Brain pericyte (primary cell): ENCODE measurements at places on chromosomes 1 and 21.

DNA sequence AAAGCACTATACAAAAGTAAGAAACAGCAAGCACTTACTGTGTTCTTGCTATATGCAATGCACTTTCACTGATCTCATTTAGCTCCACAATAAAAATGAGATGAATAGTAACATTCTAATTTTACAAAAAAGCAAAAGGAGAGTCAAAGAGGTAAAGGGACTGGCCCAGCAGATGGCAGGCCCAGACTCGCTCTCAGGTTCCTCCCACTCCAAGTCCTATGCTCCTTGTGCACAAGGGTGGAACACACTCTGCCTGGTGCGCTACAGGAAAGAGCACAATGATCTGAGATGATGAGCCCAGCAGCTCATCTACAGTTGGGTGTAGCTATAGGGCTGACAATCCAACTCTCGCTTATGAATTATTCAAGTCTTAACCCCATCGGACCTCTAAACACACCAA is 94.1 kb upstream of the LYST start:
- DNase-seq = no peak

DNA sequence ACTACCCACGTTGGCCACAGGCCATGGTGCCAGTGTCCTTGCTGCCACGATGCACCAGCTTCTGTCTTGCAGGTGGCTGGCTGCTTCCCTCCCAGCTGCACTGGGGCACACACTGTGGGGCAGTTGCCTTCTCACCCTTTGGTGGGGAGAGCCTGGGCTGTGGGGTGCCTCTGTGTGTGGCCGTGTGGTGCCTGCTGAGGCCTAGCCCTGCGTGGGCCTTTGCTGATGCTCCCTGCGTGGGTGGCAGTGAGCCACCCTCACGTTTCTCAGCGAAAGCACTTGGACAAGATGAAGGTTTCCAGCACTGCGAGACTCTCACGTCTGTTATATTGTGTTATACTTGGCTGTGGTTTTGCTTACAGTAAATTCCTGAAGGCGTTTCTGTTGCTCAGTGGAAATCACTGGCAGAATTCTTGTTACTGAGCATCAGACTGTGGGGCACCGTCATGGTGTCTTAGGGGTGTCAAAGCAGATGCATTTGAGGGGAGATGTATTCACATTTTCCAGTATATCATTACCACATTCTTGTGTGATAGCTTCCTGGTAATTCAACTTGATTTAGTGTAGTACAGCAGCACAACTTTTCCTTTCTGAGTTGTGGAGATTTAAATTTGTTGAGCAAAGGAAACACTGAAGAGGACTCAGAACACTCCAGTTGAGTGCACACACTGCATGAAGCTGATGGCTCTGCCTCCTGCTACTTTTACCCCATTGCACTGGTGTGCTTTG is 124.7 kb downstream of the PCBP3 start:
- no peak for DNase-seq

DNA sequence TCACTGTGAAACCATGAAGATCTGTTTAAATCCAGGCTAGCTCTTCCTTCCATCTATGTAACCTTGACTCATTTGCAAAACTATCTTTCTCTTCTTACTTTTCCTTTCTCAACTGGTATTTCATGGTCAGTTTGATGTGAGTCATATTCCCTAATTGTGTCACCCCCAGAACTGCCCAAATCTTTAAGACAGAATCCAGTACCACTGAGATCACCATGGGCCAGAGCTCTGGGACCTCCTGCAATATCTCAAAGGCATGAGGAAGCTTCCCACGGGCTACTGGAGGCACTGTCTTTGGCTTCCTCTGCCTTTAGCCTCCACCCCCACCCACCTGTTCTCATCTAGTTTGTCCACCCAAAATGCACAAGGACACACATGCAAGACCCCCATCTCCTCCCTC is 274.4 kb upstream of the FMN2 start:
- DNase-seq = no peak

DNA sequence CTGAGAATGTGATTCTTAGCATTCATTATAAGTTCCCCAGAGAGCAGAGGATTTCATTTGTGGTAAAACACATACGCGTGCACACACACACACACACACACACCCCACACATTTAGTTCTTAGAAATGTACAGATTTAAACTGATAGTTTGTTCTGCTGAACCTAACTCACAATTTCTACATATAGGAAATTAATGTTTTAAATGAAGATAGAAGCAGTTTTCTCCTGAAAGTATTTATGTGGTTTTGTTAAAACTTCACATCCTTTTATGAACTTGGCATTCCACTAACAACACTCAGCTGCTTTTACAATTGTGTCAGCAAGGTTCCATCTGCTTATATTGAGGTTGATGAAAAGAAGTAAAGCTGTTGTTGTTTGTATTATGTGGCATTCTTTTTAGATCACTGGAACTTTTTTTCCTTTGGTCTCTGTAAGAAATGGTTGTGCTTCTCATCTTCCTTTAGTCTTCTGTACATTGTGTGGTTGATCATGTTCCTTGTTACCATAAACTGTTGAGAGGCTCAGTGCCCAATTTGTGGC is 41.6 kb downstream of the AK4 start:
- DNase-seq = no peak

- no peak for DNase-seq
Observed at GRCh38 chr1:210264496-210265380, 32.1 kb downstream of the SERTAD4 start.

DNA sequence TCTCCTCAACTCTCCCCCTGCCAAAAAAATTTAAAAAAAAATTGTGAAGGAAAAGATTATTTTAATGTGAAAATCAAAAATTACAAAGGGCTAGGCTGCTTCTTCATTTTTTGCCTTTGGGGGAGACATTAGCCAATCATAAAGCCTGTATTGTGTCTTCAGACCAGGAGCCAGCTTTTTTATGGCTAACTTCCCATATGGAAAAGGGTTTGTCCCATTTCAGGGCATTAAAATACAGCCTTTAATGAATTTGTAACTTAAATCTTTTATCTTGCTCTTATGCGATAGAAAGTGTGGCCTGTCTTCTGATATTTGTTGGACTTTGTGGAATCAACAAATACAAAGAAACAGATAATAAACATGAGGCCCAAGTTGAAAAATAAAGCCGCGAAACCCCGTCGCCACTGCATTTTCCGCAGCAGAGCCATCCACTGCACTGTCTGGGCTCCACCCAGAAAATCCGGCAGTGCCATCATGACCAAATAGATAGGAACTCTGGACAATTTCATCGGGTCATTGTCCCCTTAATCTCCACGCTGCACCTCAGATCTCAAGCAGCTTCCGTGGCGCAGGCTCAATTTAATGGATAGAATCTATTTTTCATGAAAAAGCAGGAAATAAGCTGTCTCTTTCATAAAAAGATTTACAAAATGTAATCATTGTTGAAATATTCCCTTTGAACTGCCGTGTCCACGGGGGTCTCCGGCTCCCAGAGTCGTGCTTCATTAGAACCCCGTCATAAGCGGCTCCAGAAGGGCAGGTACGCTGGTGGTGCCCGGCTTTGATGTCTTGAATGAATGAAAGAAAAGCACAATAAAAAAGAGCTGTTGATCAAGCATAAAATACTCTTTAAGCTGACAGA is 277.6 kb downstream of the TM2D1 start:
- DNase-seq = no peak

DNA sequence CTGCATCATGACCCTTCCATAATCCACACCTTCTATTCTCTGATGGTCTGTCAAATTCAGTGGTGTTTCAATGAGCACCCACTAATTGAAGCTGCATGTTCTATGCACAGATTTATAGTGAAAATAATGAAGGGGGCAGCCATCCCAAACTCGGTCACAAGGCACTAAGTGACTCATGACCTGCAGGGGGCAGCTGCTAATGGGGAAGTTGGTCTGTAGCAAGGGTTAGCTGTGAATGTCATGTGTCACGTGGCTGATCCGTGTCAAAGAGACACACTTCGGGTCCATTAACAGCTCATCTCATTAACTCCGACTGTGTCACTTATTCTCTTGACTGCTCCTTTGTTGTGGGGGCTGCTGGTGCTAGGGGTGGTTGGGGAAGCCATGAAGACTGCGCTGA is 306.6 kb downstream of the PCP4 start:
- DNase-seq = no peak

GRCh38 chr1:206761159-206761768 is 9.3 kb upstream of the IL19 start:
- DNase-seq = no peak

GRCh38 chr1:88169939-88170338 is 514.1 kb upstream of the PKN2 start:
- DNase-seq = no peak

GRCh38 chr1:206713070-206713469 is 28.4 kb downstream of the MAPKAPK2 start:
- DNase-seq = no peak

- DNase-seq = no peak
Observed at GRCh38 chr1:48031676-48032075, 34.5 kb upstream of the TRABD2B start.

DNA sequence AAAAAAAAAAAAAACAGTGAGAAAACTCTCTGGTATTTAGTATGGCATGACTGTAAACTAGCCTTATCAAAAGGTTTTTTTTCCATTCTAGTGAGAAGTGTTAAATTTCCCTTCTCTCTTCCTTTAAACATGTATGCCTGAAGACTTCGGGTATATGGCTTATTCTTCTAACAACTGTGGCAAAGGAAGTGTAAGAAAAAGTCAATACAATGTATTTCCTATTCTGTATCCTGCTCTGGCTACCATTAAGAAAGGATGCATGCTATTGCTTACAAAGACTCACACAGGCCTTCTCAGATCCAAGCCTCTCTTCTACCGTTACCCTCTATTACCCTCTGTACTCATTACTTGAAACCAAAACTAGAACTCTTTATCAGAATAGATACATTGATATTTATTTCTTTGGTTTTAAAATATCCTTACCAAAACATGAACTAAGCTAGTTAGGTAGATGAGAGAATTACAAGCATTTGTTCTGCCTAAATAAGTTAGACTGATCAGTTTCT is 8.4 kb downstream of the CEPT1 start:
- no peak for DNase-seq

DNA sequence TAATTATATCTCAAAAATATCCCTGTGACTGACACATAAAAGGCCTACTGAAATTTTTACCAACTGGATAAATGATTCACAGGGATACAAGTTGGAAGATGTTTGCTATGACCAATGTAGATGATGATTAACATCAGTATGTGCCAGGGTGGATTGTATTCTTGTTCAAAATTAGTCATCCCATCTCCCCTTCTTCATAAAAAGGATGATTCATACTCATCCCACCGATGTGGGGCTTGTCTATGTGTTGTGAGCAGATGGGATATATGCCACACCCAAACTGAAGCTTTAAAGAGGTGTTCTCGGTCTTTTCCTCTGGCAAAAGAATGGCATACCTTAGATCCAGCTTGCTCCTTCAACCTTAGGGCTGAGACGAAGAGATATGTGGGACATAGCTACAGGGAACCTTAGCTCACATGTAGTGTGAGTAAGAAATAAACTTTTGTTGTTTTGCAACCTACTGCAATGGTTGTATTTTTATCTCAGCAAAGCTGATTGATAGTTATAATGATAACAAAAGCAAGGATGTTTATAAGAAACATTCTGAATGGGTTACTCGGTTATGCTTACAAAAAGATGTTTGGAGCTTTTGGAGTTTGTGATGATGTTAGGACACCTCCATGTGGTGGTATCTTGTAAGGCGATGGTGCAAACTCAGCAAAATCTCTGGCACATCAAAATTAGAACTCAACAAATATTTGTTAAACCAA is 29.4 kb downstream of the SPATA17 start:
- DNase-seq = no peak

- DNase-seq = no peak
Observed at GRCh38 chr1:54977533-54978297, 2.7 kb upstream of the TMEM61 start.

DNA sequence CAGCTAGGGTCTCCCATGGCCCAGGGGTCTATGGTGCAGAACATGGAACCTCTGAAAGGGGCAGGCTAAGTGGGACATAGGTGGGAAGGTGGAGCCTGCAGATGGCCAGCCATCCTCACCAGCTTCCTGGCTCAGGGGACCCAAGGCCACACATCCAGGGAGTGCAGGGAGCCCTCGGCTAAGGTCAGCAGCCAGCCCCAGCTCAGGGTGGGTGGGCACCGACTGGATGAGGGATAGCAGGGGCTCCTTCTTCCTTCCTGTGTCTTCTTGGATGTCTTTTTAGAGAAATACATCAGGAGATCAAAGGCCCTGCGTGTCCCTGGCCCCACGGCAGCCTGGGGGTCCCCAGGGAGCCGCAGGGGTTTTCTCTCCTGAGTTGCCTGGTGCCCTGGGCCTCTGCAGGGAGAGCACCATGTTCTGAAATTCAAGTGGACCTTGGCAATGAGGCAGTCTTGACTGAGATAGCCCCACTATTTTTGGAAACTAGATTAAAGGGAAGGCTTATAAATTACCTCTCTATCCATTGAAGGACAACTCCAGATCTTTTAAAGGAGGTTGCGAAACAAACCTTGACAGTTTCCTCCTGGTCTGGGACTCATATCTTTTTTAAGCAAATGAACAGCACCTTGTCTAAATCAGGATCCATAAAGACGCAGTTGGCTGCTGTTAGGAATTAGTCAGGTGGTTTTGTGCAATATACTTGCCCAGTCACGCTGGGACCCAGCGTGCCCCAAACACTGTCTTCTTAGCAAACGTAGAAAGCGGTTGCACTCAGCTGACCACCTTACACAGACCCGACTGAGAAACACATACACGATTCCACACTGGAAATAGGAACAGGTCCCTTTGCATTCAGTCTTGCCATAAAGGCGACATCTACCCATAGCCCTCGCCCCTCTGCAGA is 242.3 kb downstream of the TOMM20 start:
- no peak for DNase-seq

DNA sequence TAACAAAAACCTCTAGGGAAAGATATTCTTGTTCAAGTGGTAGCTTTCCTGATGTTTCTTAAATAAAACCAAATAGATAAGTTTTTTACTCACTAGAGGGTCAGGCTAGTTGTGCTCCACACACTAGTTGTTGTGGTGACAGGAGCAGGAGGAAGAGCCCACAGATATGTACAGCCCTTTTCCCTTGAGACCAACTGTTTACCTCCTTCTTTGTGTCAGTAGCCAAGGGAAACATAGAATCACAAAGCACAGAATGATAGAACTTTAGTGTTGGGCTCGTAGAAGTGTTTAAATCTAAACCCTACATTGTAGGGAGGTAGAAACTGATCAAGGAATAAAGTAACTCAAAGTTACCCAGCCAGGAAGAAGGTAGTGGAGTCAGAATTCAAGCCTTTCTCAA is 309.0 kb downstream of the CTH start:
- DNase-seq = no peak

DNA sequence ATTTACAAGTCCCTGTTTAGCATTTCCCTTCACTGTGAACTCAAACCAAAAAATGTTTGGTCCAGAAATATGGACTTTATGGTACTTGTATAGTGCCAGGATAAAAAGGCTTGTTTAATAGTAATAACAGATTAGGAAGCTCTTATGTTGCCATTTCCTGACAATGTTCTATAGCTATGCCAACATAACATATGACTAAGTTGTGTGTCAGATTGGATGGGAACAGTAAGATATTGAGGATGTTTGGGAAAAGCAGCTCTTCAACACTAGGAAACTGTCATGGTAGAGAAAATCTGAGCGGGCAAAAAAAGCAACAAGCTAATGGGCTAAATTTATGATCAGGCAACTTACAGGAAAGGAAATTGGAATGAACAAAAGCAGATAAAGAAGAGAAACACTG is 287.1 kb upstream of the ADGRL4 start:
- no peak for DNase-seq

- DNase-seq = no peak
Observed at GRCh38 chr1:8259498-8260290, 58.2 kb upstream of the SLC45A1 start.

GRCh38 chr1:93694039-93694438 is 12.4 kb upstream of the BCAR3 start:
- no peak for DNase-seq
